CD4-positive, alpha-beta T cell treated with Interleukin-17A for 1 hour (primary cell): ENCODE measurements at places on chromosomes 16 and 17.

GRCh38 chr17:44928136-44928535, 12.8 kb upstream of the GFAP start:
- DNase-seq = no peak

- no peak for DNase-seq
Observed at GRCh38 chr17:76551685-76552084, 11.8 kb downstream of the PRCD start.

DNA sequence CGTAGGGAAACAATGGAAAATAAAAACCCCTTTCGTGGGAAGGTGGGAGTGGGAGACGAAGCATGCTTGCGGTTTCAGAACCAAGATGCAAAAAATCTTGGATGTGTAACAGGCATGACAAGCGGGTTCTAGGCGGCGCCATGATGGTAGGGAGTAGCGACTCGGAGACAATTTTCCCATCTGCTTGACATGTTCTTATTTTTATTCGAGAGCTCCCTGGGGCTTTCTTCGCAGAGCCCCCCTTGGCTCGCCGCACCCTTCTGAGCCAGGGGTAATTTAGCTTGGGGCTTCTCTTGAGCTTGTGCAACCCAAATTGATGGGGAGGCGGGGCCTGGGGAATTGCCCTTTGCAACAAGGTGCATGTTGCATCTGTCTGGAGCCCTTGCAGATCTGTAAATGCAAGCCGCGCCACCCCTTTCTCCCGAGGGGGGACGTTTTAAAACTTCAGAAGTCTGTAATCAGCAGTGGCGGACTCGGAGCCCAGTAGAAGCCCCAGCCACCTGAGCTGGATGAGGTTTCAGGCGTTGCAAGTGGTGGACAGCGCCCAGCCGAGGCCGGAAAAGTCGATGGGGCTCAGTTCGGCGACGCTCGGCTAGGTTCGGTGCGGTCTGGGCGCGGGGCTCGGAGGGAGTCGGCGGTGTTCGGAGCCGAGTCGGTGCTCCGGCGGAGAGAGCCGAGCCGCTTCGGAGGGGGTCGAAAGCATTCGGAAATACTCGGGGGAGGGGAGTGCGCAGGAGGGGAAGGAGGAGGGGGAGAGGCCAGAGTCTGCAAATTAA, 2.9 kb downstream of the GNAO1 start:
- peak; percentile 81 for DNase-seq

- peak; percentile 38 for DNase-seq
Observed at GRCh38 chr16:29645694-29646187, 17.3 kb upstream of the SPN start.

DNA sequence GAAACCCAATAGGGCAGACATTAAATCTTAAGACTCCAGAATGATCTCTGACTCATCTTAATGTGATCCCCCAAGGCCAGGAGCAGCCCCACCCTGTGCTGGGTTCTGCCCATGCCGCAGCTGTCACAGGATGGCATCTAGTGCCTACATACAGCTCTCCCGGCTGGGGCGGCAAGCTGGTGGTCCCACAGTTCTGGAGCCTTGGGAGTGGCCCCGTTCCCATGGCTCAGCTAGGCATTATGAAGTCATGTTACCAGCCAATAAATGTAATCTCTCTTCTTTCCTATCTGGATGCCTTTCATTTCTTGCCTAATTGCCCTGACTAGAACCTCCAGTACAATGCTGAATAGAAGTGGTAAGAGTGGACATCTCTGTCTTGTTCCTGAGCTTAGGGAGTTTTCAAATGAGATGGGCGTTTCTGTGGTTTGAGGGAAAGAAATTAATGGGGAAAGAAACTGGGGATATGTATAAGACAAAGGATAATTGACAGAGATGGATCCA, 95.7 kb upstream of the DNAH17 start:
- no peak for DNase-seq

- DNase-seq = no peak
Observed at GRCh38 chr16:57706717-57707116, 12.1 kb downstream of the DRC7 start.

GRCh38 chr16:78896280-78896679, 704.3 kb downstream of the MAF start:
- DNase-seq = peak; percentile 72

DNA sequence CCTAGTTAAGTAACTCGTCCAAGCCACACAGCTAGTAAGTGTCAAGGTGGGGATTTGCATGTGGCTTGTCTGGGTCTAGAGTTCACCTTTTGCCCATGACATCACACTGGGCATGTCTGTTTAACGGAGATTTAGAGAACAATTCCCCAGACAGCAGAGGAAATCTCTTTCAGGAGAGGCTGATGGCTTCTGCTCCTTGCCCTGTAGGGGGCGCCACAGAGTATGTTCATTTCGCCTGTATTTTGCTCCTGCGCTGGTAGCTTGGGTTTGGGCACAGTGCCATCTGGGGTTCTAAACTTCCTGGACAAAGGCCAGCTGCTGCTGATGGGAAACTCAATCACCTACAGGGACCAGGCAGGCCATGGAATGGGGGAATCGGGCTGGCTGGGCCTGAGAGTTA, 20.4 kb downstream of the OTOA start:
- peak; percentile 29 for DNase-seq

GRCh38 chr17:32461853-32462617, 17.7 kb downstream of the PSMD11 start:
- peak; percentile 76 for DNase-seq

DNA sequence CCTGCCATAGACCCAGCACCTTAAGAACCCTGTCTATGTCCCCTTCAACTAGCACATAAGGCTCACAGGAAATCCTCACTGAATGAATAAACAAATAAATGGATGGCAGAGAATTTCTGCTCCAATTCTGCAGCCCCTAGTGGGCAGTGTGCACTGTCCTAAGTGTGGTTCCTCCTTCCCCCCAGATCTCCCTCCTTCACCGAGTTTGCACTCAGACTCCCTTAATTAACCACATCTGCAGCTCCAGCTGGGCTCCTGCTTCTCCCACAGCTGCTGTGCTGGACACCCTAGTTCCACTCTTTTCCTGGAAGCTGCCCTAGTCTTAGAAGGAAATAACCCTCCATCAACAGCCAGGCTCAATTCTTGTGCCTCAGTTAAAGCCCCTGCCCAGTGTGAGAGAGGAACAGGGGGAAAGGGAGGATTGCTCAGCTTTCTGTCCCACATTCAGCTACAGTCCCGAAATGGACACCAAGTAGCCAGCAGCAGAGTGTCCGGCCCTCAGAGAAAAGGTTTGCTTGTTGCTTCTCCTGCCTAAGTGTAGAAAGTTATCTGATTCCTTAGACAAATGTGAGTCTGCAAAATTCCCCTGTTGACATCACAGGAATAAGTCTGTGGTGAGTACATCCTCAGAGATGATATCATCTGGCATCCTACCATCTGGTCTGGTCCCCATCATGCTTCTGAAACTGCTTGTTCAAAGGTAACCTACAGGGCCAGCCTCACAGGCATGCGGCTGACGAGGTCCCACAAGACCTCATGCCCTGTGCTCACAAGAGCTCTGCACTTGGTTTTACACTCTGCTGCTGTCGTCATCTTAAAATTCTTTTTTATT, 12.3 kb downstream of the LRRC3C start:
- peak; percentile 53 for DNase-seq
